ENCODE measurements at places on chromosomes 1 and 21. TPM values are rescaled to one million over a fixed set of nuclear protein-coding genes. Genes with fewer than 3 reads are reported as not detected.

UBE2U gene
- not detected for total RNA-seq

IGFN1 gene
- total RNA-seq = not detected

IL10 gene
- total RNA-seq = not detected

TTC39A gene
- total RNA-seq = 0.97 TPM

TMEM51 gene
- total RNA-seq = 5.2 TPM

CADM3 gene
- 0.06 TPM for total RNA-seq

CD1C gene
- not detected for total RNA-seq

OTUD3 gene
- 1.8 TPM for total RNA-seq

E2F2 gene
- 2.8 TPM for total RNA-seq

KCND3 gene
- 0.25 TPM for total RNA-seq

DDX59 gene
- 8.3 TPM for total RNA-seq

KRTAP11-1 gene
- not detected for total RNA-seq

NTNG1 gene
- 0.32 TPM for total RNA-seq

FAM72A gene
- 2.3 TPM for total RNA-seq

LEPR gene
- 136 TPM for total RNA-seq

GATAD2B gene
- total RNA-seq = 9.8 TPM

IL20 gene
- not detected for total RNA-seq

GSTM3 gene
- 16.8 TPM for total RNA-seq

Measured in bladder microvascular endothelial cell (primary cell).